ENCODE measurements at places on chromosomes 3 and 15.

- peak; percentile 92 for DNase-seq
Measured at GRCh38 chr3:188594139-188594538, 440.2 kb downstream of the LPP start.

GRCh38 chr3:188888321-188889053 lies 283.3 kb upstream of the TPRG1 start:
- DNase-seq, result no peak

GRCh38 chr15:49379996-49380395 lies 43.0 kb upstream of the FGF7 start:
- DNase-seq, result no peak

DNA sequence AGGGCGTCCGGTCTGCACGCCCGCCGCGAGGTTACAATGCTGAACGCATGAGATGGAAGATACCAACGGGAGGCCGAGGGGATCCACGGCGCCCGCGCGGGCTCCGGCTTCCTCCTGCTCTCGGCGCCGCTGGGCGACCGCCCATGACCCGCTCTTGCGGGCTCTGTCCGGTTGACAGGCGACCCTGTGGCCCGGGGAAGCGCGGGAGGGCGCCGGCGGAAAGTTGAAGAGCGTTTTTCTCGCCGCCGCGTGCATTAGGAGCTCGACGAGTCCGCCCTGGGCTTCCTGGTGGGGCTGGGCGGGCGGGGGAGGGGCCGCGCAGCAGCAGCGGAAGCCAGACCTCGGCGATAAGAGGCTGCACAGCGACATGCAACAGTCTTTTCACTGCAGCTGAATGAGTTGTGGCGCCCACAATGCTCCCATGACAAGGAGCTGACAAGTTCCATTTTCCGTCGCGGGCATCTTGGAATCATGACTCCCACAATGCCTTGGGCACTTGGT lies at the start of gene MBNL1:
Gene MBNL1 (plus strand): TSS at position 375 of the 501 bp plus-strand sequence. CDS start 31,265 bp downstream, outside the sequence.
- peak; percentile 89 for DNase-seq

- DNase-seq, result no peak
Measured at GRCh38 chr15:62472616-62473299, 307.7 kb upstream of the C2CD4B start.

DNA sequence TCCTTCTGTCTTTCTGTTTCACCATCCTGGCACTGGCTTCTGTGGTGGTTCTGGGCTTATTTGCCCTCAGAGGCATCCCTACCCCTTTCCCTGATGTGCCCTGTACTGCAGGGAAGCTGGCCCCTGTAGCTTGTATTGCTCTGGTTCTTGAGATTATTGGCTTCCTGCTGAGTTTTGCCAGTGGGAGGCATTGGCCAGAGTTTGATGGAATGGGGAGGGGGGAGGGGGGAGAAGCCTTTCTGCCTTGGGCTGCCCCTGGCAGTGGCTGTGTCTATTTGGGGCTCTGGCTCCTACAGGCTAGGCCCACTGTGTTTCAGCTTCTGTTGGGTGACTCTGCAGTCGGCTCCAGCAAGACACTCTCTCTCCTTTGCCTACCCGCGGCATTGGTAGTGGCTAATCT lies 41.6 kb upstream of the SEMA6D start:
- no peak for DNase-seq

- no peak for DNase-seq
Measured at GRCh38 chr3:125433611-125434041, 58.5 kb upstream of the ZNF148 start.

DNA sequence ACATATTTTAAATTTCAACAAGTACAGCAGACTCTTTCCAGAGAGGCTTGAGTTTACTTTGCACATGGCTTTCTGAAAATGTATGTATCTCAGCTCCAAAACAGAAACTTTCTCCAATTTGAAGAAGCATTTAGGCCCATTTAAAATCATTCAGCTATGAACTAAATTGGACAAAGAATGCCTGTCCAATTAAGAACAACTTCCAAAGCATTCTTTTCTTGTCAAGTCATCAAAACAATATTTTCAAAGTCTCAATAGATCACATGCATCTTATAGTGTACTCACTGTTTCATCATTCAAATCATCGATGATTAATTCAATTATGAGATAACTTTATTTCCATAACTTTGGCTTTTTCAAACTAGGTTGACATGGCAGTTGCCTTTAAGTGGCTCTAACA lies 95.2 kb downstream of the KBTBD8 start:
- DNase-seq, result no peak

GRCh38 chr3:100141586-100141985 lies 27.3 kb upstream of the FILIP1L start:
- DNase-seq, result no peak

- DNase-seq, result no peak
Measured at GRCh38 chr3:155218462-155218861, 75.0 kb downstream of the STRIT1 start.

DNA sequence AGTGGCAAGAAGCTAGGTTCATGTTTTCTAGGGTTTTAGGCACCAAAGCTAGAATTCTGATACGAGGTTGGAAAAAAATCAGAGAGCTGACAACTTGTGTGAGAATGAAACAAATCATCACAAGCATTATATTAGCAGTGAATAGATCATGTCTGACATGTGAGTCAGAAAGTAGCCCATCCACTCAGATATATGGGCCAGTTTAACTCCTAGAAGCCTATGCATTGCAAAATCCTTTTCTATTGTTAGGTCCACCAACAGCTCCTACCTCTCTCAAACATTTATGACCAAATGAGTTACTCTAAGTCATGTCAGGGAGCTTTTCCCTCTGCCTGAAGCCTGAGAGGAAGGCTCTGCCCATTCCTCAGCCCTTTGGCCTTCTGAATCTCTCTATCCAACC lies 44.0 kb downstream of the KBTBD12 start:
- DNase-seq, result no peak

GRCh38 chr15:51223771-51224229 lies 114.6 kb downstream of the CYP19A1 start:
- peak; percentile 40 for DNase-seq

DNA sequence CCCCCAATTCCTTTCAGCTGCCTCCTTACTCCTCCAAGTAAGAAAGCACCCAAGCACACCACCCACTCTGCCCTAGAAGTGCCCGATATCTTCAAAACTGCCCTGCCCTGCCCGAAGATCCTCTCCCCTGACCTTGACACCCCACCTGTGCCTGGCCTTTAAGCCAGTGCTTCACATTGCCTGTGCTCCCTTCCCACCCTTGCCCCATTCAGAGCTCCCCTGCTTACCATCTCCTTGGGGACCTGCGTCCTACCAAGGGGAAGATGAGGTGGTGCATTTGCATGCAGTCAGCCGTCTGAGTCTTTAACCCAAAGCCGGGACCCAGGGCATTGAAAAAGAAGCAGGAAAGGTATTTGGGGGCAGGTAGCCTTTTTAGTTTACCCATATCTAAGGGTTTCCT lies 73.5 kb upstream of the SLCO3A1 start:
- no peak for DNase-seq

DNA sequence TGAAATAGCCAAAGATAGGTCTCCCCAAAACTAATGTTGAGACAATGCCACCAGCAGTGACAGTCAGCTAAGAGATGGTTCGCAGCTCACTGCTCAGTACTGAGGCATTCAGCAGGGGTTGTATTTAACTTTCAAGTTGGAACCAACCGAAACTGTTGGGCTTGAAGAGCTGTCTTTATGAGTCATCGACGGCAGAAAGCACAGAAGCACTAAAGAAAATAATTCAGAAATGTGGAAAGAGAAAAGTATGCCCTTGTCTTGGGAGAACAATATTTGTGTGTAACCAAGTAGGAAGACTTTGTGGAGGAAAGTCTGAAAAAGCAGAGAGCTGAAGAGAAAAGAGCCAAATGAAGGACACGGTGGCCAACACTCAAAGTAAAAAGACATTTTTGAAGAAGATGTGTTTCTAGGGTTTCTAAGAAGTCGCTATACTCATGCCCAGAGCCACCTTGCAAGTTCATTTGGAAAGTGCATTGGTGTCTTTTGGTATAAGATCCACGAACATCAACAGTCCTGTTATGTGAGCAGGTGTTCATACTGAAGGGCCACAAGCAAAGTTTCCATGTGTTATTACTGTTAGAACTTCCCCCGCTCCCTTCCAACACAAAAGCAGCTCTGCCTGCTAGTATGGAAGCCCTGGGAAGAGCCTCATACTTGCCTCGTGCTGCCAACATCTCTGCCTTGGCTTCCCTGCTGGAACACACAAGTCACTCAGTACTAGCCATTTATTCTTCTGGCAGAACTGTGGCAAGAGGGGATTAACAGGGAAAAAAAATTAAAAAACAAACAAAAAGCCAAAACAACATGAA lies 4.1 kb upstream of the RARB start:
- no peak for DNase-seq

DNA sequence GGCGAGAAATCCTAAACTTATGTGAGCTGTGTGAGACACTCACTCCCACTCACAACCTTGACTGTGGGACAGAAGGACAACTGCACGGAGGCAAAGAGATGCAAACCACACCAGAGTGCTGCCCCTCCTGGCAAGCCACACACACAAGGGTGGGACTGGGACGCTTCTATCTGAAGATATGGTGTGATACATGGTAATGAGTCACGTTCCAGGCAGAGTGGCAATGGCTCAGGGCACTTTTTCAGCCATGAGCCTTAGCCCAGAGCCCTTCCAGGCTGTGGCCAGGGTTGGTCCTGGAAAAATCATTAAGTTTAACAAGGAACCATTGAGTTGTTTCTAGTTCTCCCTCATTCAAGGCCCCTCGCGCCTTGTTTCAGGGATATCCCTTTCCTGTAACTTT lies 56.1 kb downstream of the WNT5A start:
- DNase-seq, result no peak

- DNase-seq, result no peak
Measured at GRCh38 chr3:181006541-181006940, 17.0 kb upstream of the DNAJC19 start.

- peak; percentile 16 for DNase-seq
Measured at GRCh38 chr15:39357480-39358268, 223.2 kb upstream of the THBS1 start.

DNA sequence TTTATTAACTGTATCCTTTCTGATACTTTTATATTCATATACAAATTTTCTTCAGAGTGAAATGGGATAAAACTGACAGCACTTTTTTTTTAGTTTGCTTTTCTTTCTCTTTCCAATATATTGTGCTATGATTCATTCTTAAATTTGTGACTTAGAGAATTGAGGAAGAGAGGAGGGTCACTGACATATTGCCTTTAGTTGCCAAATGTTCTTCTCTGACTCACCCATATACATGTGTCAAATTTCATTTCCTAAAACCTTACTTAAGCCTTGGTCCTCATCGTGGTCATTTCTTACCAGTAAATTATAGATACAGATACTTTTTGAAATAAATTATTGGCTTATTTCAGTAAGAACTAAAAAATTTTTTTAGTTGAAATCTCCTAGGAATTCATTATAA lies 53.9 kb downstream of the CLASP2 start:
- DNase-seq, result peak; percentile 57

DNA sequence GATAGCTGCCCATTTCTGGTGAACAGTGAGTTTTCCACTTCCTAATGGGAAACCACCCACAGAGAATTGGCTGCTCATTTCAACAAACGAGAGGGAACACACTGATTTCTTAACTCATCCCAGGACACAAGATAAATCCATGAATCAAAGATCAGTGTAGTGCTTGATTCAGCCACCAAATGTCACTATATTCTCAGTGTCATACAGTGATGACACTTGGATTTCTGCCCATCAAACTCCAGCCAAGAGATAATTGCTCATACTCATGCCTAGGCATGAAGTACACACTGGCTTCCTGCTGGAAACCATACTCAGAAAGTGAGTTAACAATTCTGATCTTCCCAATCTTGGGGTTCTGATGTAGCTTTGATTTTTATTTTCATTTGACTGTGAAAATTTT lies 35.4 kb upstream of the GRM7 start:
- no peak for DNase-seq

- peak; percentile 81 for DNase-seq
Measured at GRCh38 chr15:58957101-58957973, 23.9 kb upstream of the SLTM start.

DNA sequence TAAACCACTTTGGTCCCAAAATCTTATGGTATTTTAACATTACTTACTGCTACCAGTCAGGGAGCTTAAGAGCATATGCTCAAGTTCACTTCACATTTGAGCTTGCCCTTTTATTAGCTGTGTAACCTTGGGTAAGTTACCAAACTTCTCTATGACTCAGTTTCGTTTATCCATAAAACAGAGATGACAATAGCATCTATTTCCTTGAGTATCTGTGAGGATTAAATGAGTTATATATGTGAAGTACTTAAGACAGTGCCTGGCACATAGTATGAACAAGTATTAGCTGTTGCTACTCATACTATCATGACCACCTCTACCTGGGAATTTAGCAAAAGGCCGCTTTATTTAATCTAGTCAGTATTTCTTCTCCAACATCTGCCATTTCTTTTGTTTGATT lies 5.9 kb downstream of the ATOSA start:
- DNase-seq, result no peak
